HT-29 (cell line): ENCODE measurements at places on chromosomes 13 and 19. TPM values are rescaled to one million over a fixed set of nuclear protein-coding genes. Genes with fewer than 3 reads are reported as not detected.

Gene SIGLEC9
- not detected in 2 replicates for total RNA-seq

DNA sequence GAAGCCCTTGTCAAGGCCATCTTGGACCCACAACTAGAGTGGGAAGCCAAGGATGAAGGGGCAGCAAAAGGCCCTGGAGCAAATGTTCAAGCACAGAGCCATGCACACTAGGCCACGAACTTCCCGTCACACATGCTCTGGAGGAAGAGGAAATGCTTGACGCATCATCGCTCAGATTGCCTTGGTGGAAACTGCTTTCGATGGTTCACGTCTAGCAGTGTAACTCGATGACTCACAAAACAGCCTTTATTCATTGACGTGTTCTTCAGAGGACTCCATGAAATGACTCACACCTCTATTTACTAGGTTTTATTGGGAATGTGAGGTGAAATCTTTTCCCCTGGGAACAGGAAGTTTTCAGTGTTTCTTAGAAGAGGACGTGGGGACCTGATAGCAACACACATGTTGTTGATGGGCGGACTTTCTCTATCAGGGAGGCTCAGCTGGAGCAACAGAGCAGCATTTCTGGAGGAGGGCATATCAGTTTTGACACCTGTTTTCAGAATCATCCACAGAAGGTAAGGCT, 79.8 kb upstream of the FLT1 start:
- peak; percentile 93 for DNase-seq

Gene MYO9B
- 63.4 and 67.9 TPM in 2 replicates for total RNA-seq

DNA sequence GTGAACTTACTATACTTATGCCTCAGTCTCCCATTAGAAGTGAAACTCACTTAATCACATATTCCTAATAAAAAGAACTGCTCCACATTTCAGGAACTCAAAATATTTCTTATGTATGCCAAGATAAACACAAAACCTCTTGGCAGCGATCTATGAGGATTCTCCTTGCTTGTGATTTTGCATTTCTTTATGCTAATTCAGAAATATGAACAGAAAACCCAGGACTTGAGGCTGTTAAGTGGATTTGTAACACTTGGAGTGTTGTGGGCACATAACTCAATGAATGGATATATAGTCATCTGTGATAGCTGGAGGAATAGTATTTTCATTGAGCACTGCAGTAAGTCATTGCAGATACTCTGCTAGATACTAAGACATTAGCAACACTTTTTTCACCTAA, 5.6 kb upstream of the KATNAL1 start:
- no peak for DNase-seq

GRCh38 chr13:102869948-102870676, 24.3 kb downstream of the ERCC5 start:
- DNase-seq = no peak

- no peak for DNase-seq
Measured at GRCh38 chr19:16814526-16815100, 14.6 kb upstream of the SIN3B start.

DNA sequence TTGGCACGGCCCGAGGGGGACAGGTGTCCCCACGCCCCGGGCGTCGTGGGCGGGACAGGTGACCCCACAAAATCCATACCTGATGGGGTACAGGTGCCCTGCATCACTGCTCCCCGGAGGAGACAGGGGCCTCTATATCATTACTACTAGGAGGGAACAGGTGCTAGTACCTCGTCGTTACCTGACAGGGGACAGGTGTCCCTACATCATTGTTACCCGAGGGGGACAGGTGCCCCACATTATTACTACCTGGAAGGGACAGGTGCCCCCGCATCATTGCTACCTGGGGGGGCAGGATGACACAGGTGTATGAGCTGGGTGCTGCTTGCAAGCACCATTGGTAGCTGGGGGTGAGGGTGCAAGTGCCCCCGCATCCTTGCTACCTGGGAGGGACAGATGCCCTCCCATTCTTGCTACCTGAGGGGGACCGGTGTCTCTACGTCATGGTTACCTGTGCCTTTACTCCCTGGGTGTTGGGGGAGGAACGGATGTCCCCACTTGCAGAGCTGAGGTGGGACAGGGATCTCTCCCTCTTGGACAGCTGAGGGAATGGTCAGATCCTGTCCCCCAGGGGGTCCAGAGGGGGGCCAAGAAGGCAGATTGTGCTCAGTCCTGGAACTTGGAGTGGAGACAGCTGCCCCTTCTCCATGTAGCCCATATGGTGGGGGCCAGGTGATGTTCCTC, 620 bp downstream of the CRTC1 start:
- no peak for DNase-seq

- DNase-seq = no peak
Measured at GRCh38 chr13:47407808-47408207, 511.0 kb upstream of the HTR2A start.

- DNase-seq = no peak
Measured at GRCh38 chr13:100532090-100532766, 56.4 kb downstream of the GGACT start.

- DNase-seq = no peak
Measured at GRCh38 chr19:29372461-29372860, 153.3 kb upstream of the VSTM2B start.

Gene FCGBP
- 10.1 and 14.8 TPM in 2 replicates for total RNA-seq

Gene PPM1N
- total RNA-seq = 9.8 and 15.3 TPM in 2 replicates

GRCh38 chr19:19145281-19145680, 7.0 kb upstream of the TMEM161A start:
- no peak for DNase-seq

- no peak for DNase-seq
Measured at GRCh38 chr19:47749326-47749725, 4.0 kb downstream of the NOP53 start.

Gene NCR1
- not detected in 2 replicates for total RNA-seq

DNA sequence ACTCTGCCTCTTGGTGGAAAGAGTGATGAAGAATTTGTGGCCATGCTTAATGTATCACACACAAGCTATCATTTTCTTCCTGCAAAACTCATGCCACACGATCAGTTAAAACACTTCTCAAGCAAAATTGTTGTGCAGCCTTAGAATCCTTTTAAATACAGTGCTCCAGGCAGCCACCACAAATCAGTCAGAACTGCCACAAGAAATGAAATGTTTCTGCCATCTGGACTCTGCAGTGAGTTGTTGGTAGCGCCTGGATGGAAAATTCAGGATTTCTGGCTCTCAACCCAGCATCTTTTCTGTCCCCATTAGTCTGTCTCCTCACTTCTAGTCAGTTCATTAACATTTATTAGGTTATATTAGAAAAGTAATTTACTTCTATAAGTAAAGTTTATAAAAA, 179.5 kb downstream of the GPC6 start:
- no peak for DNase-seq

Gene SELENOV
- total RNA-seq = not detected in 2 replicates

GRCh38 chr19:3225169-3225485, 666 bp downstream of the CELF5 start:
- no peak for DNase-seq

DNA sequence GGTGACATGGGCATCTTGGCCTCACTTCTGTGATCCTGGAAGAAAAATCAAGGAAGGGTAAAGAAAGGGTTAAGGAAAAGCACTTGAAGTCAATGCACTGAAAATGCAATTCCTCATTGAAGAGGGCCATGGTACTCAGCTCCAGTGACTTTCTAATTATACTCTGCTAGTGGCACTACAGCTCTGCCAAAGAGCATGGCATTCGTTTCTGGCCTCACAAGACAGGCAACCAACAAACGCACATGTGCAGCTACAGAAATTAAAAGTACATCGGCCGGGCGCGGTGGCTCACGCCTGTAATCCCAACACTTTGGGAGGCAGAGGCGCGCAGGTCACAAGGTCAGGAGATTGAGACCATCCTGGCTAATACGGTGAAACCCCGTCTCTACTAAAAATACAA, 21.8 kb downstream of the SACS start:
- DNase-seq = no peak

GRCh38 chr19:4664642-4665041, 5.5 kb downstream of the MYDGF start:
- no peak for DNase-seq

- DNase-seq = no peak
Measured at GRCh38 chr13:48817166-48817802, 158.4 kb upstream of the FNDC3A start.

Gene SYCN
- not detected in 2 replicates for total RNA-seq

- DNase-seq = no peak
Measured at GRCh38 chr13:75263741-75264407, 218.1 kb downstream of the TBC1D4 start.

Gene NRTN
- total RNA-seq = 0.21 TPM in 1 of 2 replicates, not detected in the other

GRCh38 chr13:46536341-46536740, 16.6 kb upstream of the LRCH1 start:
- DNase-seq = no peak

DNA sequence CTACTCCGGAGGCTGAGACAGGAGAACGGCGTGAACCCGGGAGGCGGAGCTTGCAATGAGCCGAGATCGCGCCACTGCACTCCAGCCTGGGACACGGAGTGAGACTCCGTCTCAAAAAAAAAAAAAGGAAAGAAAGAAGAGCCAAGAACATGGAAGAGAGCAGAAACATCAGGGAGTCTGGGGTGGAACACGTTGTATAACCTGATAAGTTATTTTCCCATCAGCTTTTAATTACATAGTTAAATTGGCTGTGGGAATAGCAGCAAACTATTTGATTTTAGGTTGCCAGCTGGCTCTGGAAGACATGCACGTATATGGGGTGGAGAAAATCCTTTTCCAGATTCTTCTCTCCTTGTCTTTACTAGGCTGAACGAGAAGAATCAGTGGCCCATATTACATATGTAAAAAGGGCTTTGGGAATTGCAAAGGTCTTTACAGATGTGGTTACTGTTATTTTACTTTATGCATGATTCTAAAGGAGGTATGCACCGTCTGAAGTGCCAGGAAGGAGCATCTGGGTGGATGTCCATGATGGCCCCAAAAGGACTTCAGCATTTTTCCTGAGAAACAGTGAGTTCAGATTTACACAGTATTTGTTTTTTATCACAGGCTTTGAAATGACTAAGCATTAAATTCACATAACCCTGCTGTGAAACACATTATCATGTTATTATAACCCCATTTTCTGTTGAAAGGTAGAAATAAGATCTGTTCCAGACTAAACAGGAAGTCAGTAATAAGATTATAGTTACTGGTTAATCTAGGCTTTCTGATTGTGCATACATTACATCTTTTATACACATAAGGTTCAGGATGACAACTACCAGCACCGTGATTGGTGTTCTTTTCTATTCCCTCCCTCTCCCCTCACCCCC, 4.6 kb upstream of the NAA16 start:
- DNase-seq = no peak

- no peak for DNase-seq
Measured at GRCh38 chr19:58545286-58546018, 1.6 kb downstream of the TRIM28 start.

DNA sequence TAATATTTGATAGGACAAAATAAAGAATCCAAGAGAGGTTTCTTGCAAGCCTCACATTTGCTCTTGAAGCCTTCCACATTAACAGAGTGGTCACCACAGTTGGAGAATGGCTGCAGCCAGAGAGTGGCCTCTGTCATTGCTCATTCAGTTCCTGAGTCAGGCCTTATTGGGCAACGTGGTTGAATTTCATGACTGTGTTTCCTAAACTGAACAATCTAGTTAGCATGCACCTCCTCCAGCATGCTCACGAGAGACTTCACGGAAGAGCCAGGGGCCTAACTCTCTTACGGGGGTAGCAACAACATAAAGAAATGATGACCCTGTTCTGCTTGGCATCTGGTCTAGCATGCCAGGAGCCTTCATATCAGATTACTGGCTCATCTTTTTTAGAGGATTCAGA, 9.6 kb upstream of the UBL3 start:
- DNase-seq = no peak

Gene GFY
- not detected in 2 replicates for total RNA-seq

Gene FFAR1
- total RNA-seq = not detected in 2 replicates

Gene ZGLP1
- 0.16 and 0.51 TPM in 2 replicates for total RNA-seq

DNA sequence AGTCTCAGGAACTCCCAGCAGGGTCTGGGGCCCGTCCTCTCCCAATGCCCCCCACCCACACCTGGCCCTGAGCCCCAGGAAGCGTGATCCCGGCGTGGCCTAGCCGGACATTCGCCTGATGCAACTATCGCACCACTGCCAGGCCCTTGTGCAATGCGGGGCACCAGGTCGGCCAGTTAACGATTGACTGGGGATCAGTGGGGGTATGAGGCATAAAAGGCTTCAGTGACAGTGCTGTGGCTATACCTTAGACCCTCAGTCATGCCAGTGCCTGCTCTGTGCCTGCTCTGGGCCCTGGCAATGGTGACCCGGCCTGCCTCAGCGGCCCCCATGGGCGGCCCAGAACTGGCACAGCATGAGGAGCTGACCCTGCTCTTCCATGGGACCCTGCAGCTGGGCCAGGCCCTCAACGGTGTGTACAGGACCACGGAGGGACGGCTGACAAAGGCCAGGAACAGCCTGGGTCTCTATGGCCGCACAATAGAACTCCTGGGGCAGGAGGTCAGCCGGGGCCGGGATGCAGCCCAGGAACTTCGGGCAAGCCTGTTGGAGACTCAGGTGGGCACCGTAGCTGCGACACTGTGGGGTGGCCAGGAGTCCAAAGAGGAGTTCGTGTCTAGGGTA, at the start of gene ANGPTL8:
Gene ANGPTL8 (plus strand): TSS at position 243 of the 624 bp plus-strand sequence. CDS start 19 bp downstream, at position 262.
- no peak for DNase-seq

GRCh38 chr13:101946401-101946800, 455.4 kb downstream of the FGF14 start:
- DNase-seq = no peak

Gene IZUMO4
- 2.7 and 5.3 TPM in 2 replicates for total RNA-seq

DNA sequence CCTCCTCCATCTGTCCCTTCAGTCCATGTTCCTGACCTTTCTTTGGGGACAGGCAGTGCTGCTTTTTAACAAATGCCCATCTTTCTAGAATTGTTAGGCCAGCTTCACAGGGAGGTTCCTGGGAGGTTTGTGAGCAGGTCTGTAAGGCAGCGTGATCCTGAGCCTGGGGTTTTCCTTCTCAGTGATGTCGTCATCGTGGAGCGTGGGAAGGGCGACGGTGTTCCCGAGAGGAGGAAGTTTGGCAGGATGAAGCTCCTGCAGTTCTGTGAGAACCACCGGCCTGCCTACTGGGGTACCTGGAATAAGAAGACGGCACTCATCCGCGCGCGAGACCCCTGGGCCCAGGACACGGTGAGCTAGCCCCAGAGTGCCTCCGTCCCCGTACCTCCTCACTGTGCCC, 26.8 kb downstream of the CHAF1A start:
- DNase-seq = no peak

Gene TSSK6
- total RNA-seq = 1.3 and 1.5 TPM in 2 replicates

DNA sequence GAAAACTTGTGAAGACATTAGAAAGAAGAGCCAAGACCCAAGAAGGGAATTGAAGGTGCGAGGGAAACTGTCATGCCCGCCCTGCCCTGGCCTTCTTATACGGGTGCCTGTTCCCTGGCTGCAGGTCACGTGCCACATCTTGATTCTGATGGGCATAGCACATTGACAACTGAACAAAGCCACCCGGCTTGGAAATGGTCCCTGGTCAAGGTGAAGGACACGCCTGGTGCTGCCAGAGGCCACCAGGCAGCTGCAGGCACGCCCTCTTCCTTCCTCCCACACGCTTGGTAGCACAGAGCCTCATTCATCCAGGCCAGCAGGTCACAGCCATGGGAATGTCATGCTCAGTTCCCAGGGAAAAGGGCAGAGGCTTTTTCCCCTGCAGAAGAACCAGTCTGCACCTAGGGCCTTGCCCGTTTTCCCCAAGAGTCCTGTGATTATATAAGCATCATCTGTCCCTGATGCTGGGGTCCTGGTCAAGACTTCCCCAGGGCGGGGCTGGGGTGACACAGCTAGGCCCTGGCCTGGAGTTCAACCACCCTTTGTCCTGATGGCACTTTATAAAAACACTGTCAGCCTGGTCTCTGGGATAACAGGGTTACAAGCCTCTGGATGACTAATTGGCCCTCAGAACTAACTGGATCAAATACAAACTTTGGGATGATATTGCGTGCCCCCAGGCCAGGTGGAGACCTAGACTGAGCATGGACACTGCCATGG, 56.0 kb downstream of the CDADC1 start:
- DNase-seq = peak; percentile 63

Gene RINL
- total RNA-seq = 8.6 and 13.1 TPM in 2 replicates

GRCh38 chr13:113260996-113261395, 36.0 kb upstream of the LAMP1 start:
- no peak for DNase-seq

Gene ZNF229
- total RNA-seq = not detected in 2 replicates
